Activated T-helper 1 cell treated with anti-CD3 and anti-CD28 coated beads, Interleukin-2, amount 50 U/mL, for 16 hours (primary cell): ENCODE measurements at places on chromosomes 12 and 14.

DNA sequence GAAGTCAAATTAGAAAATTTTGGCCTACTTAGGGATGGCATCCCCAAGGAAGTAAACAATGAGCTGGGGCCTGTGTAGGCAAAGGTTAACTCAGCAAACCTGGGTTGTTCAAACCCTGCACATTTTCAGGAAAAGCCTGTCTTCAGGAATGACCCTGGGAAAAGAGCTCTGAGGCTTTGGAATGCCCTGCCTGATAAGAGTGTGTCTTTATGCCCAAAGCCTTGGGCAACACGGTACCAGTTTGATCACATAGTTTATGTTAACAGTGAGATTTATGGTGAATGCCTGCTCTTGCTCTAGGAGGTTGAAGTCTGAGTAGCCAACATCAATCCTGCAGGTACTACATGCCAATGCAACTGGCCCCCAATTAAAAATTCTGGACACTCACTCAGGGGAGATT lies 28.2 kb upstream of the STAB2 start:
- no peak for DNase-seq

- DNase-seq: no peak
These were observed 40.1 kb upstream of the CRY1 start for GRCh38 chr12:107133462-107133861.

DNA sequence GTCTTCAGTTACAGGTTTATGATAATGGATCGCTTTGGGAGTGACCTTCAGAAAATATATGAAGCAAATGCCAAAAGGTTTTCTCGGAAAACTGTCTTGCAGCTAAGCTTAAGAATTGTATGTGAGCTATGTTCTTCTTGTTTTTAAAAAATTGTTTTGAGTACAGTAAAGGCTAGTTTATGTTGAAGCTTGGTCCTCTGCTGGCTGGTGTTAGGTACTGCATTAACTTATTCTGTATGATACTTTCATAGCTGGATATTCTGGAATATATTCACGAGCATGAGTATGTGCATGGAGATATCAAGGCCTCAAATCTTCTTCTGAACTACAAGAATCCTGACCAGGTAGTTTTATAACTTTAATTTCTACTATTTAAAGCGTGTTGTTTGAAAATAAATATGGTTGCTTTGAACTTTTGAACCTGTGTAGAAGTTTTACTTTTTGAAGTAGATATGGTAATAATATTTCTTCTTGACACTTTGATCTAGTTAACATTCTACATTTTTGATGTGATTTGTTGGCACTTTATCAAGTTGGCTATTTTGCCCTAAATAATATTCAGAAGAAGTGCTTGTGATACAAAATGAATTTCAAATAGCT lies 55.7 kb downstream of the VRK1 start:
- DNase-seq: no peak

- DNase-seq: no peak
These were observed 17.5 kb downstream of the AMN start for GRCh38 chr14:102939820-102940561.

- no peak for DNase-seq
These were observed 30.1 kb upstream of the RESF1 start for GRCh38 chr12:31929027-31929526.

GRCh38 chr12:1947081-1947480 lies 28.6 kb upstream of the CACNA2D4 start:
- no peak for DNase-seq

- DNase-seq: peak; percentile 66
These were observed 131.6 kb downstream of the KSR2 start for GRCh38 chr12:117836999-117837736.

GRCh38 chr14:100864960-100865681 lies 38.4 kb downstream of the RTL1 start:
- DNase-seq: no peak

GRCh38 chr12:70178038-70178437 lies 65.2 kb upstream of the CNOT2 start:
- no peak for DNase-seq

- DNase-seq: no peak
These were observed 122.0 kb downstream of the AKAP6 start for GRCh38 chr14:32450919-32451675.

DNA sequence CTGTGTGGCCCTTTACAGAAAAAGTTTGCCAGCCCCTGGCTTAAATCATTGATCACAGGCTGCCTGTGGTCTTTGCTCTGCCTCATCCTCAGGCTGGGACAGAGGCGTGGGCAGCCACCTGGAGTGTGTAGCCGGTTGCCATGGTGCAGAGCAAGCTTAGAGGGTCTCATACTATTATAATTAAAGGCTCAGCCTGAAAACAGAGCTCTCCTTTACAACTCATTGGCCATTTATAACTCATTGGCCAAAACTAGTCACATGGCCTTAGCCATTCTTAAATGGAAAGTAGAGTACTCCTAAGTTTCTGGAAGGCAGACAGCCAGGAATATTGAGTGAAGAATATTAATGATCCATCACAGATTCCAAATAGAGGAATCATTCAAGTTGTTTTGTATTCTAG lies 3.0 kb downstream of the HSP90B1 start:
- no peak for DNase-seq

DNA sequence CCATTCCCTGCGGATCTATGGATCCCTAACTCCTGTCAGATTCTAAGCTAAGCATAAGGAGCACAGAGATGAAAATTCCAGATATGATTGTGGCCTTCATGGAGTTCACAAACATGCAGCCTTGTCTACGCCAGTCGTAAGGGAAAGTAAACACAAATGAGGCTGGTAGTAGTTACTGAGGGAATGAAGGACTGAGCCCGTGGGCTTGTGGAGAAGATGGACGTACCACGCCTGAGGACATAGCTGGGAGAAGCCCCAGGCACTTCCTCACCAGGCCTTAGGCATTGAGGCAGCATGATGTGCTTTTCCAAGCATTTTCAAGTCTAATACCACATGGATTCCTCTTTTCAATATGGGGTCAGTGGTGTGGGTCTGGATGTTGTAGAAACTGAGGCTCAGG lies 515.2 kb downstream of the BCL11B start:
- DNase-seq: no peak

DNA sequence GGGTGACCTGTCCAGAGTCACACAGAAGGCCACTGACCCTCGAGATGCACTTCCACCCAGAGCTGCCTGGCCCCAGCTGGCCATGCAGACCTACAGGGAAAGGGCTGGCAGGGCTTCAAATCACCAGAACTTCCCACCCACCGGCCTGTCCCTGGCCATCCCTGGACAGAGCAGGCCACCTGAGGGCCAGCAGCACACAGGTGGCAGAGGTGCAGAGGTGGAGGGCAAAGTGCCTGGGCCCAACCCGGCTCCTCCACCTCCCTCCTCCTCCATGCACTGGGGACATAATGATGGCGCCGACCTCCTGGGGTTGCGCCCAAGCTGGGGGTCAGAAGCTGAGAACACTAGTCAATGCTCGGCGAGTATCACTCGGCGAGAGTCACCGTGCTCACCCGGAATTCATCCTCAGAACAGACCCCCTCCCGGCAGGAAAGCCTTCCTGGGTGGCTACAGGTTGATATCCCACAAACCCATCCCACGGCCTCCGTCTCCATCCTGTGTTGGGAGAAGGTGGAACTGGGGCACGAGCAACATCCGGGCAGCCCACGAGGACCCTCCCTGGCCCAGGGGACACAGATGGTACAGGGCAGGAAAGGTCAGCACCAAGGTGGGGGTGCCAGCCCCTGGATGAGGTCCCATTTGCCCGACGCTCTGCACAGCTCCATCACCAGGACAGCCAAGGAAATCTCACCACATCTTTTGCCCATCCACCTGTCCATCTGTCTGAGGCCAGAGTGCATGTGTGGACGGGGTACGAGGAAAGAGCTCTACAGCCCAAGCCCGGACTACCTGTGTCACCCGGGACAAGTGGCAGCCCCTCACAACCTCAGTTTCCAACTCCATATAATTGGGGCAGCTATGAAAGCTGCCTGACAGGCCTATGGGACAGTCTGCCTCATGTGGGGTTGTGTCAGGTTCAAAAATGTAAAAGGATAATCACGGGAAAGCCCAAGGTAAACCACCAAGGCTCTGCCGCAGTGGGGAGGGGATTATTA lies 10.8 kb downstream of the BEGAIN start:
- DNase-seq: no peak

DNA sequence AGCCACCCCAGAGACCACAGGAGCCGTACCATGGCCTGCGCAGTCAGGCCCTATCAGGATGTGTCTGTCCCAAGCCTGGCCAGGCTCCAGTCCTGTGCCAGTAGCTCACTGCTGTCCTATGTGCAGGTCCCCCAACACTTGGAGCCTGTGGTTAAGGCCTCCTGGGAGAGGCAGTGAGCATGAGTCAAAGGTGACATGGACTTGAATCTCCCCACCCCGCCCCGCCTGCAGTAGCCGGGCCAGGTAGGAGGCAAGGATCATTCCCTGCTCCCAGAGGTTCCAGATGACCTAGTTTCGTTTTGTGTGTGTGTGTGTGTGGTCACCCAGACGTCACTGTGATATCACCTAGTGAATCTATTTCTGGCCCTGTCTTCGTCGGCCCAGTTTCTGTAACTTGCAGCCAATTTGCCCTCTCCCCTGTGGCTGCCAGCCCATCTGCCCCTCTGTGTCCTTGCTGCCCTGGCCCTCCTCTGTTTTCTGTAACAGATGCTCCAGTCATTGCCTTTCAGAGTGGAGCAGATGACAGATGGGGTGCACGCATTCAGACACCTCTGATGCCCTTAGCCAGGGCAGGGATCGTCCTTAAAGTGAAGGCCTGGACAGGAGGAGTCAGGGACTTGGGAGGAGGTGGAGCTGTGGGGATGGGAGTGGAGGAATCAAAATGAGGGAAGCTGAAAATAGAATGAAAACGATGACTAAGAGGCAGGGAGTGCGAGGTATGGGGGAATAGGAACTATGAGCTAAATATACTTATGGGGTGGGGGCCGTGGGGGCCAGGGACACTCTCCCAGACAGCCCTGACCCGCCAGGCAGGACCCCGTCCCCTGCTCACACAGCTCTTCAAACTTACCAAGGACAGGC lies 37.4 kb downstream of the SLC6A12 start:
- no peak for DNase-seq

GRCh38 chr12:94041850-94042249 lies 106.5 kb upstream of the PLXNC1 start:
- no peak for DNase-seq

GRCh38 chr12:17511369-17511768 lies 578.6 kb downstream of the RERGL start:
- no peak for DNase-seq

- no peak for DNase-seq
These were observed 9.7 kb upstream of the RPS26 start for GRCh38 chr12:56031987-56032386.

- no peak for DNase-seq
These were observed 13.9 kb downstream of the TMEM119 start for GRCh38 chr12:108583991-108584390.

- no peak for DNase-seq
These were observed 9.8 kb upstream of the RIMKLB start for GRCh38 chr12:8687846-8688601.

DNA sequence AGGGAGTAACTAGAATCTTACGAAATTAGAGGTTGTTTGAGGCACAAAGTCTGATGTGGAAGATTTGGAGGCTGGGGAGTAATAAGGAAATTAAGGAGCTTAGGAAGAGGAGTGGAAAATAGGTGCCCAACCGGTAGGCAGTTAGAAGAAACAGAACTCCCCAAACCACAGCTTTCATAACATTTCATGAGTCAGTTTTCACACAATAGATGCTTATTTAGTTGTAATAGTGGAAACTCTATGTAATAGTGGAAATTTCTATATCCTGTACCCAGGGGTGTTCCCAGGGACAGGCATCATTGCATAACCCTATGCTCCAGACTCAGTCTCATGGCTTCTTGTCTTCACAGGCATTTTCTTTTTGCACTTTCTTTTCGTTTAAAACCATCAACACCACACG lies 8.3 kb downstream of the C3AR1 start:
- DNase-seq: no peak

DNA sequence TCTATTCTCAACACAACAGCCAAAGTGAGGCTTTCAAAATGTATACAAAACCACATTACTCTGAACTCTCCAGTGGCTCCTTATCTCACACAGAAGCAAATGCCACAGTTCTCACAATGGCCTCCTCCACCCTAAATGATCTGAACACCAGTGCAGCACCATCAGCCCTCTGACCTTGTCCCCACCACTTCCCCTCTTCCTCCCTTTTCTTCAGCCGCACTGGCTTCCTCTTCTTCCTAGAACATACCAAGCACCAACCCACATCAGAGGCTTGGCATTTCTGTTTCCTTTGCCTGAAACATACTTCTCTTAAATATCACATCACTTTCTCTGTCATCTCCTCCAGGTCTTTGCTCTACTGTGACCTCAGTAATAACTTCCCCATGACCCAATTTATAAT lies 66.3 kb downstream of the GPR135 start:
- DNase-seq: no peak

DNA sequence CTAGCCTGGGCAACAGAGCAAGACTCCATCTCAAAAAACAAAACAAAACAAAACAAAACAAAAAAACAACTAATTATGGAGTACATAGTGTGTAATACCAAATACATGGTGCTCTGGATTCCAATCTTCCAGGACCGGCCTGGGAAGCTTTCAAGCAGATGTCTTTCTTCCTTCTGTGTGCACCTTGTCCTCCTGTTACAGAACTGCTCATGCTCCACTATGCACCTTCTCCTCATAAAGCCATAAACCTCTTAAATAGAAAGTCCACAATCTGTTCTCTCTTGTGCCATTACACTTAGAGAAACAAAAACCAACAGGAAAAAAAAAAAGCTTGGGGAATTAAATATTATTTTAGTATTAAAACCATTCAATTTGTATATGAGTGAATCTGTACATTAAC lies 12.5 kb downstream of the MOK start:
- DNase-seq: no peak

DNA sequence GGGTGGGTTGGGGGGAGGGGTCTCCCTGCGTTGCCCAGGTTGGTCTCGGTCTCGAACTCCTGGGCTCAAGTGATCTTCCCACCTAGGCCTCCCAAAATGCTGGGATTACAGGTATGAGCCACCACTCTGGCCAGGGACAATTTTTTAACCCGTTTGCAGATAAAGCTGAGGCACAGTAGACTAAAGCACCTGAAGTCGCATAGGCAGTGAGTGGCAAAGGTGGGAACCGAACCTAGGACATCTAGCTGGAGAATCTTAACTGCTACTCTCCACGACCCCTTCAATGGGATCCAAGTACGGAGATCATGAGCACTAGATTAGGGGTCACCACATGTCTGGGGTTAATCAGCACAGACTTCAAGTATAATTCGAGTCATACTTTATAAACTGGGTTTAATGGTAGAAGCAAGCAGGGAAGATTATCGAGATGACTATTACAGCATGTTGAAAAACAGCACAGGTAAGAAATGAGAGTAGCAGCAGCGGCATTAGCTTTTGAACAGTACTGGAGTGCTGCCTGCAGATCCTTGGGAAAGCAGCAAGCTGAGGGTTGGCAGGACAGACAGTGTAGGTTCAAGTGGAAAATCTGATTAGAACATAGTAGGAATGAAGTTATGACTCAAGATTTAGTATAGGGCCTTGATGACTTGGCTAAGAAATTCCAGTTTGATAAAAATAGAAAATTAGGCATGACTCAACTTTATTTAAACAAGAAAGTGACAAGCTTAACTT lies 23.9 kb downstream of the NID2 start:
- no peak for DNase-seq

GRCh38 chr14:99818503-99819036 lies 25.4 kb downstream of the EML1 start:
- DNase-seq: no peak
